Smooth muscle cell of the brain vasculature (primary cell): ENCODE measurements at places on chromosomes 1 and 21.

DNA sequence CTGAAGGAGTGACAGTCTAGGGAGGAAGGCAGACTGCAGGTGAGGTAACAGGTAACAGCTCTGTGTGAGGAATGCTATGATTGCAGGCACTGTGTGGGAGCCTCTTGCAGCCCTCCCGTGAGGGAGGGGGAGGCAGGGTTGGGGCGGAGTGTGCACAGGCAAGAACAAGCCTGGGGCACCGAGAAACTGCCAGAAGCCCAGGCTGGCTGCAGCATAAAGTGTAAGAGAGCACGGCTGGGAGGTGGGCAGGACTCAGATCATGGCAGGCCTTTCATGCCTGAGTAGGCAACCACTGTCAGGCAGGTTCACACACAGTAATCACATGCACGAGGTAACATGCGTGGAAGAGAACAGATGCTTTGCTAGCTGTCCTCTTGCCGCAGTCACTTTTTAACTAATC is 11.3 kb upstream of the RHEX start:
- no peak for DNase-seq

- no peak for DNase-seq
Measured at GRCh38 chr1:42433369-42433768, 22.5 kb downstream of the ZMYND12 start.

DNA sequence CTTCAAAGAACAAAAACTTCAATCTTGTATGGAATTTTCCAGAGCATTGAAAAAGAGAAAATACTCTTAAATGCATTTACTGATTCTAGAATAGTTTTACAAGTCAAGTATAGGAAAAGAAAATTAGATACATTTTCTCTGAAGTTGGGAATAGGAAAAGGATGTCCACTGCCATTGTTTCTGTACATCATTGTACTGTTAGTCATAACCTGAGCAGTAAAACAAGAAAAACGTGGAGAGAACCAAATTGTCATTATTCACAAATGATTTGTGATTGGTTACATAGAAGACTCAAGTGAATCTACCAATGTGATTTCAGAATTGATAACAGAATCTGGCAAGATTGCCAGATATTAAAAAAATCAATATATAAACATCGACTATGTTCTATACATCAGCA is 27.4 kb downstream of the PRKACB start:
- no peak for DNase-seq

GRCh38 chr1:33446590-33446989 is 15.7 kb upstream of the PHC2 start:
- no peak for DNase-seq

DNA sequence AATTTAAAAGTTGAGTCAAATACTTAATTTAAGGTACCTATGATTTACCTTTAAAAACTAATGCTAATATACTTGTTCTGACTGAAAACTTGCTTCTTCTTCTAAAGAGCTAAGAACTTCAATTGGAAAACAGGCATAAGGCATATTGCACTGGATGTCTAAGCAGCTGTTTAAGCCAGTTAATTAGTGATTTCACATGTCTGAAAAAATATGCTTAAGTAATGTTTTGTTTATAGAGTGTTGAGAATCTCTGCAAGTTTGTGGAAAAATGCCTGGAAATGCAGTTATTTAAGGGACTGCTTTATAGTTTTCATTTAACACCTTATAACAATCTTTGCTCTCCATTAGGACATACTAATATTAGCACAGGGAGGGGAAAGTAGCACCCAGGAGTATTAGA is 28.2 kb downstream of the UBE2U start:
- no peak for DNase-seq

GRCh38 chr1:156356875-156357534 is 12.0 kb upstream of the RHBG start:
- no peak for DNase-seq

GRCh38 chr1:27366411-27367159 is at the start of gene MAP3K6:
Gene MAP3K6 (minus strand): TSS chr1:27366961. CDS start chr1:27366597, 364 bp downstream.
- peak; percentile 41 for DNase-seq

- DNase-seq: no peak
Measured at GRCh38 chr1:182317611-182318161, 73.9 kb downstream of the GLUL start.

- peak; percentile 95 for DNase-seq
Measured at GRCh38 chr21:43585924-43586413, 73.3 kb downstream of the HSF2BP start.

GRCh38 chr21:43956019-43956669 is 56.0 kb upstream of the TRAPPC10 start:
- DNase-seq: no peak

DNA sequence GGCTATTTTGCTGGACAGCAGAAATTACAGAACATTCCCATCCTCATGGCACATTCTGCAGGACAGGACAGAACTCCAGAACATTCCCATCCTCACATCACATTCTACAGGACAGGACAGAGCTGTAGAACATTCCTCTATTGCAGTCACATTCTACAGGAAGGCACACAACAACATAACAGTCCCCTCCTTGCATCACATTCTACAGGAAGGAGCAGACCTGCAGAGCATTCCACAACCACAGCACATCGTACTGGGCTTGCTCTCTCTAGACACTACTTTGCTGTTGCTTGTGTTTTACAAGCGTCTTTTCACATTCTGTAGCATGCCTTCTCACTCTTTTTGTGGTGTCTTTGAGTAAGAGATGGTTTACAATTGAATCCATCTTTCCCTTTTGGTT is 26.8 kb upstream of the ABCB10 start:
- DNase-seq: no peak

- DNase-seq: no peak
Measured at GRCh38 chr21:43318841-43319781, 107.8 kb downstream of the SIK1 start.

GRCh38 chr21:18460979-18461378 is 57.4 kb upstream of the TMPRSS15 start:
- DNase-seq: no peak

GRCh38 chr1:192903142-192903541 is 94.3 kb downstream of the RGS2 start:
- no peak for DNase-seq

DNA sequence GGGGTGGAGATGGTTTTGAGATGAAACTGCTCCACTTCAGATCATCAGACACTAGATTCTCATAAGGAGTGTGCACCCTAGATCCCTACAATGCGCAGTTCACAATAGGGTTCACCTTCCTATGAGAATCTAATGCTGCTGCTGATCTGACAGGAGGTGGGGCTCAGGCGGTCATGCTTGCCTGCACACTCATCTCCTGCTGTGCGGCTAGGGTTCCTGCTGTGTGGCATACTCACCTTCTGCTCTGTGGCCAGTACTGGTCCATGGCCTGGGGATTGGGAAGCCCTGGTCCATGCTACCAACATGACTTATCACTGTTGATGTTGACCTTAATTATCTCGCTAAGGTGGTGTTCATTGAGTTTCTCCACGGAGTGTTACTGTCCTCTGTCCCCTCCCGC is 144.5 kb downstream of the NAV1 start:
- DNase-seq: no peak

DNA sequence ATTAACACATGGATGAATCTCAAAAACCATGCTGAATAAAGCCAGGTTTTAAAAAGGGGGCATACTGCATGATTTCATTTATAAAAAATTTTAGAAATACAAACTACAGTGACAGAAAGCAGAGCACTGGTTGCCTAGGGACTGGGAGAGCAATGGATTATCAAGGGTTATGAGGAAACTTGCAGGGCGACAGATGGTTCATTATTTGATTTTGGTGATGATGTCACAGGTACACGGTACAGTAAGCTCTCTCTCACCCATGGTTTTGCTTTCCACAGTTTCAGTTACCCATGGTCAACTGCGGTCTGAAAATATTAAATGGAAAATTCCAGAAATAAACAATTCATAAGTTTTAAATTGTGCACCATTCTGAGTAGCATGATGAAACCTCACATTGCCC is 14.1 kb downstream of the VAMP4 start:
- DNase-seq: no peak

DNA sequence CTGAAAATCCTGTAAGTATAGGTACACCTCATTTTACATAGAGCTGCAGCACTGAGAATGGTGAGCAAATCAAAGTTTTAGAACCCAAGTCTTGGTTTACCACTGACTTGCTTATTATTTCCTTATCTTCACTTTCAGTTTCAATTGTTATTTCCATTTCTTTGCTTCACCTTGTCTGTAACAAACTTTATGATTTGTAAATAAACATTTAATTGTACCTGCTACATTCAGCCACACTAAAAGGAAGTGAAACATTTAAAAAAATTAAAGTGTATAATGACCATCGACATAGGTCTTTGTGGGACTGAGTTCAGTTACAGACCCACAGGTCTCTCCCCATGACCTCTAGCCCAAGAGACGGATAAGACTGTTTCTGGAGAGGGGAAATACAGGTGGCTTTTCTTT is 34.4 kb downstream of the LGR6 start:
- no peak for DNase-seq

DNA sequence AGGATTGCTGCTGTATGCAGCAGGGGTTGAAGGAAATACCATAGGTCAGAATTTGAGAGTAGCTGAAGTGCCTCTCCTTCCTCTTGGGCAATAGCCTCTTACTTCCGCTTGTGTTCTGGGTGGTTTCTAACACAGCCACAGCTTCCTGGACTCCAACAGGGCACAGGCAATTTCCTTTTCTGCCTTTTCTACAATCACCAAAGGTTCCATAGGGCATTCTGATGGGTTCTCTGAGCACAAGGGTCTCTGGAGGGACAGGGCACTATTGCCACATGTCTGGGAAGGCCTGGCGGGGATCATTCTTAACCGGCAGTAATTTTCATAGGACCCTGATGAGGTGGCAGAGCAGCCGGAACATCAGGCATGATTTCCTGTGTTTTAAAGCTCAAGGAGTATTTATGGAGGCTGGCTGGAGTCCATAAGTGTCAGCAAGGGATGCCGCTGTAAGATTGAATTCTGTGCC is 5.5 kb upstream of the AGTRAP start:
- no peak for DNase-seq

DNA sequence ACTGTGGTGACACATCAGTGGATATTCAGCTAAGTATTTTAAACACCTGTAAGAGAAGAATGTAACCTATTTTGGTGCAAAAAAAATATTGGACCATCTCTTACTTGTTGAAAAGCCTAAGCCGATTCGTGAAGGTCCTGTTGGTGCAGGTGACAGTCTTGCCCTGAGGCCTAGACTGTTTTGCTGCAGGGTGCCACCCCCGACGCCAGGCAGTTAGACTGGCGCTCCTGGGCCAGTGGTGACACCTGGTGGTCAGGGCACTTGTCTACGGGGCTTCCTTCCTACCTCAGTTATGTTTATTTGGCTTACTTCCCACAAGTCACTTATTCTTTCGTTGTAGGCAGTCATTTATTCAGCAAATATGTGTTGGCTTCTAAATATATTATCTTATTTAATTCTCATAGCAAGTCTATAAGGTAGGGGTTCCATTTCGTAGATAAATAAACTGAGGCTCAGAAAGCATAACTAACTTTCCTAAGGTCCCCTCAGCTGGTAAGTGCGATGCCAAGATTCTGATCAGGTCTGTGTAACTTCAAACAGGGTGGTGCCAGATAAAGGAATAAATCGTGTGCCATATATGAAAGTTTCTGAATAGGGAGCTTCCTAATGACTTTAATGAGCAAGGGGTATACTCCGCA is 1.9 kb downstream of the EEIG2 start:
- no peak for DNase-seq

- no peak for DNase-seq
Measured at GRCh38 chr1:66648901-66649595, 103.2 kb upstream of the DYNLT5 start.

GRCh38 chr1:68228851-68229250 is 3.5 kb downstream of the WLS start:
- no peak for DNase-seq

- no peak for DNase-seq
Measured at GRCh38 chr1:236018885-236019453, 45.9 kb downstream of the NID1 start.

GRCh38 chr1:14968251-14968851 is 185.2 kb upstream of the TMEM51 start:
- DNase-seq: peak; percentile 66

DNA sequence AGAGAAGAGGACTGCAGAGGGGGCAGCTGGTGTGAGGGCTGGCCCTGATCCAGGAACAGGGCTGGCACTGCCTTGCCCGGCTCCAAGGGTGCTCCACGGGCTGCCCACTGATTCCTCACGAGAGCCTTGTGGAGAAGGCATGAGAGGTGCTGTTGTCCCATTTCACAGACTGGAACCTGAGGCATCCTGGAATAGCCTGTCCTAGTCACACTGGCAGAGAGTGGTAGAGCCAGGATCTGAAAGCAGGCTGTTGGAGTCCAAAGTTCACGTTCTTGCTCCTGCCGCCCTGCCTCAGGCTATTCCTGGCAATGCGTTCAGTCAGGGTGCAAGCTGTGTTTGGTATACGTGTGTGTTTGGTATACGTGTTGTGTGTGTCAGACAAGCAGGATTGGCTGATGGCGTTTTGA is 1.8 kb downstream of the RER1 start:
- no peak for DNase-seq

GRCh38 chr1:226128487-226129075 is 58.0 kb downstream of the ACBD3 start:
- no peak for DNase-seq

- no peak for DNase-seq
Measured at GRCh38 chr1:2821966-2822620, 20.6 kb upstream of the TTC34 start.

DNA sequence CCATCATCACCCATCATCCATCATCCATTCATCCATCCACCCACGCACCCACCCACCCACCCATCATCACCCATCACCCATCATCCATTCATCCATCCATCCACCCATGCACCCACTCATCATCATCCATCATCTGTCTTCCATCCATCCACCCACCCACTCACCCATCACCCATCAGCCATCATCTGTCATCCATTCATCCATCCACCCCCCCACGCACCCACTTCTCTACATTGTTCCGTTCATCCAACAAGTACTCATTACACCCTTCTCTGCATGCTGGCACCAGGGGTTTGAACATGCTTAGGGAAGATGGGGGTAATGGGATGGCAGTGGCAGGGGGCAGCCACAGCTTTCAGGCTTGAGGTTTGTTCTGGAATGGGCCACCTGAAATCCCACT is 82.1 kb downstream of the ADARB1 start:
- DNase-seq: no peak

DNA sequence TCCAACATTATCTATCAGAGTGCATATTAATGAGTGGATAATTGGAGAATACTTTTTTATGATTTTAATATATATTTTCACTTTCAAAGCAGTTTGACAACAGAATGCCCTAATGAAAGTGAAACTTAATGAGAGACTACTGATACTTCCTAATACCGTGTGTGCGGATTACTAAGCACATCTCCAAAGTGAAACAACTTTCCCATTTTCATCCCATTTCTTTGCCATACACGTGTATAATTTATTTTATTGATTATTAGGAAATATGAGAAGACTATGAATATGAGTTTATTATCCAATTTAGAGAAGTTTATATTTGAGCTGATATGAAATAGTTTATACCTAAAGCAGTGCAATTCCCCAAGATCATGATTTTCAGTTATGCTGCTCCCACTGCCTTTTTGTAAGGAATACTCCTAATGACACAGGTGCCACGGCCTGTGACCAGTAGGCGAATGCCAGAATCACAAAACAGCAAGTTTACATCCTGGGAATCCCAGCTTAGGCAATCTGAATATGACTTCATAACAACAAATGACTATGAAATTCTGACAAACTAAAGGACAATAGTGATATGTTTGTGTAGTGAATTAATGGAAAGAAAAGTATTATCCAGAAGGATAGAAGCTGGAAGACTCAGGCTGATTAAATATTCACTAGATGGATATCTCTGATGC is 202.9 kb downstream of the NCAM2 start:
- no peak for DNase-seq
